NCI-H1092 (cell line): ENCODE measurements at places on chromosomes 2 and 18.

- DNase-seq = no peak
Observed at GRCh38 chr2:44751754-44752479, 189.6 kb upstream of the SIX3 start.

DNA sequence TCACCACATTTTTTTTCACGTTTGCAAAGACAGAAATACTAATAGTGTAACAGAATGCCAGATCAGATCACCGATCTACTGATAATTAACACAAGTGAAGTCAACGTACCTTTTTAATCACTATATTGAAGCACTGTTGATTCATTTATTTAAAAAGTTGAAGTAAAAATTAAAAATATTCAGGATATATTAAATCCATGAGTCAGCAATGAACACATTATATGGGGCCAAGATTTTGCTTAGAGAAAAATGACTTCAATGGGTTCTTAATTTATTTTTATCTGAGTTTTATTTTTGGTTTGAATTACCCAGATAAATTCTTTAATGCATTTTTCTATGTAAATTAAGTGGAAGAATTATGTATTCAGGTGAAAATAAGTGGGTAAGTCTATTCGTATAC is 14.2 kb downstream of the SPHKAP start:
- DNase-seq = no peak

DNA sequence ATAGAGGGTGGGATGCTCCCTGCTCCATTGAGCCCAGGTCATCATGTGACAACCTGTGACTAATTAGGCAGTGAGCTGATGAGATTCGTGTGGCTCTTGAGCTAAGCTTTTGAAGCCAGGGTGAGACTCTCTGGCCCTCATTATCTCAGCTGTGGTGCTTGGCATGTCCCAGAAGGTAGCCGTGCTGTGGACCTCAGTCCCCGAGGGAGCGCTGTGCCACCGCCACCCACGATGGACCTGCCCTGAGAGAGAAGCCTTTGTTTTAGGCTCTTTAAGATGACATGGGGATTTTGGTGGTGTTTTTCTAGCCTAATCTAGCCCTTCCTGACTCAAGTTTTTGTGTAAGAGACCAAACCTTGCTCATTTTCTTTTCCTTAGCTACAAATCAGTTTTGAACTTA is 66.4 kb downstream of the NEDD4L start:
- no peak for DNase-seq

DNA sequence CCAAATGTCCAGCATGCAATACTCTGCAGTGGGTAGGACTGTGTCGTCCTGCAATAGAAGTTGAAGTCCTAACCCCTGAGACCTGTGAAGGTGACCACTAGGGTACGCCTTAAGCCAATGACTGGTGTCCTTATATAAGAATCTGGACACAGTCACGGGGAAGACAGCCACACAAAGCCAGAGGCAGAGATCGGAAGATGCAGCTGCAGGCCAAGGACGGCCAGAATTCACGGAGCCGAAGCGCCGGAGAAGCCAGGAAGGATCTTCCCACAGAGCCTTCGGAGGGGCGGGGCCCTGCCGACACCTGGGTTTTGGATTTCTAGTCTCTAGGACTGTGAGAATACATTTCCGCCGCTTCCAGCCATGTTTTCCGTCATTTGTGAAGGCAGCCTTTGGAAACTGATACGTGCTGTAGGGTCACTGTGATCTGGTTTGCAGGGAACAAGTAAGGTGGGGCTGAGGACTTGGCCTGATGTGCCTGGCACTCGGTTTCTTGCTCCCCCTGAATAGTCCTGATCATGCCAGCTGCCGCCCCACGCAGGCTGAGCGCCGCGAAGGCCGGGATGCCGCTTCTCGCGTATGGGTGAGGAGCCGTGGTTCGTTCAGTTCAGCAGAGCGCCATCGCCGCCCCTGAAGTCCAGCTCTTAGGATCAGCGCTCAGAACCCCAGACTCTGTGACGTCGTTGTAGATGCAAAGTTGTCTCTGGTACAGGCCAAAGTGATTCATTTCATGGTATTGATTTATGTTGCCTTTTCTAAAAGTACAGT is 38.7 kb downstream of the PTGR3 start:
- no peak for DNase-seq

DNA sequence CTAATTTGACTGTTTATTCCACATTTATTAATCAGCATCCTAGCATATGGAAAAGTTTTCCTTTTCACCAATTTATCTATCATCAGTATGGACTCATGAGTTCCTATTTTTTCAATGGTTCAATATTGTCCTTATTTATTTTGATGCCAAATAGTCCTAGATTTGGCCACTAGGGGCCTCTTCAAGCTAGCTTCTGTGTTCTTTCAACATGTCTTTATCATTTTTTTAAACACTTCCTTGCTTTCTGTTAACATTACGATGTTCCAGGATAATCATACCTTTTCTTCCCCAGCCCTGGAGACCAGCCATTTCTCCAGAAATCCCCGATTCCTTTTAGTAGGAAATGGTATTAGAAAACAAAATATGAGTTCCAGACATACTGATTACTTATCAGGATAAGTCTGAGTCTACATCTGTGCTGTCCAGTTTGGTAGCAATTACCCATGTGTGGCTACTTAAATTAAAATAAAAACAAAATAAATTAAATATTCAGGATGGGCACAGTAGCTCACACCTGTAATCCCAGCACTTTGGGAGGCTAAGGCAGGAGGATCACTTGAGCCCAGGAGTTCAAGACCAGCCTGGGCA is 70.6 kb downstream of the RPE start:
- no peak for DNase-seq

GRCh38 chr2:25054720-25055119 is 12.8 kb downstream of the EFR3B start:
- no peak for DNase-seq

DNA sequence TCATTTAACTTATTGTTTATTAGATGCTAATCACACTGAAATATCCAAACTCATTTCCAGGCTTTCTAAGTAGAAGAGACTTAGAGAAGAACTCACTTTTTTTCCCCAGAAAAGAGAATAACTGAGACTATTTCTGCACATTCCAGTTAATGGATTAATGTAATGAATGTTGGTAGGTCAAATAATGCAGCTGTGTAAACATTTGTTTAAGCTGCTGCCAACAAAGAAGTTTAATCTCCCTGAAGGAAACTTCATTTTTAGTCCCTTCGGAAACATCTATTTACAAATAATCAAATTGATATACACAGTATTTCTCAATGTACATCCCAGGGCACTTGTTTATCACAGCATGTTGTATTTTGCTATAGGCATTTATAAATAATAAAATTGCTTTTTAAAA is 126.9 kb downstream of the KCNS3 start:
- no peak for DNase-seq

- DNase-seq = no peak
Observed at GRCh38 chr2:42171396-42171980, 2.3 kb downstream of the EML4 start.

GRCh38 chr18:41456831-41457230 is 498.2 kb upstream of the PIK3C3 start:
- DNase-seq = no peak

DNA sequence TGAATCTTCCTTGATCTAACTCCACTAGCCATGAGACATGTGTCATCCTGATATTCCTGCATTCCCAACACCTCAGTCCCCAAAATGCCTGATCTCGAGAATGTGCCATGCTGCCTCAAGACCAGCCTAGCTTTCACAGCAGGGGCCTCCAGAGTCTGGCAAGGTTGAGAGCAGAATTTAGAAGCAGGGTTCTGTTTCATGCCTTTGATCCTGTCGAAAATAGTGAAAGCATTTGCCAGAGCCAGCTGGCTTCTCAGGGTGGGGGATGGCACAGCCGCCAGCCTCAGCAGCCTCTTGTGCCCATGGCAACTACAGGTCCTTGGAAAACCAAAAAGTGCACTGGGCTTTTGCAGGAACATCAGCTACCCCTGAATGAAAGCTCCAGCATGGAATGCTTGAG is 143.5 kb downstream of the RTN4 start:
- DNase-seq = no peak

DNA sequence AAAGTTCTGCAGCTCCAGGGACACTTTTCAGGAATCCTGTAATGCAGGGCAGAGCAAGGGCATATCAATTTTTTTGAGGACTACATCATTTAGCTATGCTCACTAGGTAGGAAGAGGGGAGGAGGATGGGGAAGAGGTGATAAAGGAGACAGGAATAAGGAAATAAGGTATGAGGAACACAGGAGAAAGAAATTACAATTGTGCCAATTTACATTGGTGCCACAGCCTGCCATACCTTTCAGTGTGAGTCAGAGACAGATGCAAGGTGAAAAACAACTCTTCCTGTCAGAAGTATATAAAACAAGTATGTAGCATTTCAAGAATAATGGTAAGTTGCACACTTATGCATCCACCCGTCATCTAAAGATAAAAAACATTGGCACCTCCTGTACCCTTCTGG is 5.4 kb upstream of the MRPS9 start:
- DNase-seq = no peak

- DNase-seq = peak; percentile 44
Observed at GRCh38 chr2:240991378-240992263, 6.8 kb upstream of the SNED1 start.

DNA sequence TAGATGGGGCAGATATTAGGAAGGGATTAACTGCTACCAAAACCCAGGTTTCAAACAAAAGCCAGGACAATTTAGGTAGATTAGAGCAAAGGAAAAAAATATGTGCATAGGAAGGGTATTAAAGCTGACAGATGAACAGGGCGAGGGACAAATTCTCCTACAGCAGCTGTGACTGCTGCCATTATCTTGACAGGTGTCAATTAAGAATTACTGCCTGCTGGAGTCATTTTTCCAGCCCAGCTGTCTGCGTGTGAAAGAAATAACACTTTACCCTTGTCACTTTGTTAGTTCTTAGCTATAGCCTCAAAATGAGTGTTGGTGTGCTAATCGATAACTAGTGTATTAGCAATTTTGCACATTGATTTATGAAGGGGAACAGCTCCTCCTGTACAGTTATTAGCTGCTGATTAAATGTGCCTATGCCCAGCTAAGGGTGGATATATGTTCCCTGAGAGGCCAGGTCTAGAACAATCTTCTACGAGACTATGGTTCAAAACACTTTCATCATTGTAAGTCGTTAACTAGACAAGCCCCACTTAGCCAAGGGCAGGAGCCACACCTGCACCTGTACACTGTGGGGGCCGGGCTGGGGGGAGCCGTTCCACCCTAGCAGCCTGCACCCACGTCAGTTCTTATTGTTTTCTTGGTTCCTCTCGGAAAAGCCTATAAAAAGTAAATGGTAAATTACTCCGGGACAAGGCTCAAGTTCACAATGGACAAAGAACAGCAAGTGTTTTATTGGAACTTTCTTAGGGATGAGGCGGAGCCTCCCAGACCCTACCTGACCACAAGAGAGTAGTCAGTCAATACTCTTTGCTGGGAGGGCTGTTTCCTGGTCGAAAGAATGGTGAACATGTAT is 7.7 kb downstream of the TSHZ1 start:
- no peak for DNase-seq

DNA sequence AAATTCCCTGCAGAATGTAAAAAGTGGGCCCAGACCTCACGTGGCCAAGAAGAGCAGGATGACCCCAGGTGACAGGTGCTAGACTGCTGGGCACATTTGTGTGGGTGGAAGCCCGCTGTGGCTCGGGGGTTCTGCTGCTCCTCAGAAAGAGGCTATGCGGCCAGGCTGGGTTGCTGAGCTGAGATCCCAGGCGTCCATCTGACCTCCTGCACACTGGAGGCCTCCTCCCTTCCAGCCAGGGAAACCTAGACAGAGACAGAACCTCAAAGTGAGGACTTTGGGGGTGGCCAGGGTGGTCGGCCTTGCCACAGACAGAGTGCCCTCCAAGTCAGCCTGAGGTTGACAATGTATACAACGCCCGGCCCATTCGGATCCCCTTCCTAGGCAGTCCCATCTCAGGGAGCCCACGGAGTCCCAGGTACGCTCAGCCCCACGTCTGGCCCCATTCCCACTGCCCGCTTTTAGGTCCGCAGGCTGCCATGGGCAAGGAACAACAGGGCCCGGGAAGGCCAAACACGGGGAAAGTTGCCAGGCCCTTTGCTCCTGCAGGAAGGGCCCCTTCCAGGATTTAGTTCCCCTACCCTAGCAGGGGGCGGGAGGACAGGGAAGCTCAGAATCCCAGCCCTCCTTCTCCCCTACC is 75.6 kb downstream of the KIAA2012 start:
- DNase-seq = no peak

GRCh38 chr2:177464549-177464948 is 72.0 kb downstream of the AGPS start:
- no peak for DNase-seq

DNA sequence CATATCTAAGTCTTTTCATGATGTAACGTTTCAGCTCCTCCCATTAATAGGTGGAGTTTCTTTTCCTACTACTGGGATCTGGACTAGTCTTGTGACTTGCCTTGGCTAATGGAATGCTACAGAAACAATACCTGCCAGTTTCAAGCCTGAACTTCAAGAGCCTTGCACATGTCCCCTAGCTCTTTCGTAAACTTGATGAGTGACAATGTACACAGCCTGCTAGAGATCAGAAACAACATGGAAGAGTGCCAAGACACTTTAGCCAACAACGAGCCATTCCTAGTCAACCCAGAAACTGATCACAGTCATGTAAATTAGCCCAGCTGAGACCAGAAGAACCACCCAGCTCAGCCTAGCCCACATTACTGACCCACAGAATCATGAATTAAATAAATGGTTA is 24.8 kb upstream of the STK39 start:
- DNase-seq = no peak

DNA sequence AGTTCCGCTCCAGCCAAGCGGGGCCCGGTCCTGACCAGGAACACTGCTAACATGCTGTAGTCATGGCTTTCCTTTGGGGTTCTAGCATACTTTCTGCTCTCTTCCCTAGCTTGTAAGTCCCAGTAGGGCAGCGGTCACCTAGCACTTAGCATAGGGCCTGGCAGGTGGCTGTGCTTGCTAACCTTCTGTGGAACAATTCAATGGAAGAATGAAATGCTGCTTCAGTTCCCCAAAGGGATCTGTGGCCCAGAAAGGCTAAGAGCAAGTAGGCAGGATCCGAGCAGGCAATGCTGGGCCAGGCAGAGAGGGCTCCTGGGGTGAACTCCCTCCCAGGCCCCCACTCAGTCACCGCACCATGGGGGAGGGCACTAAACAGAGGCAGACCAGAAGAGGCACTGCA is 266.8 kb downstream of the CELF4 start:
- DNase-seq = no peak
